ENCODE measurements at places on chromosomes 7 and 10.
A peak's percentile ranks its signal among the peaks of the same experiment; 100 is the strongest.

DNA sequence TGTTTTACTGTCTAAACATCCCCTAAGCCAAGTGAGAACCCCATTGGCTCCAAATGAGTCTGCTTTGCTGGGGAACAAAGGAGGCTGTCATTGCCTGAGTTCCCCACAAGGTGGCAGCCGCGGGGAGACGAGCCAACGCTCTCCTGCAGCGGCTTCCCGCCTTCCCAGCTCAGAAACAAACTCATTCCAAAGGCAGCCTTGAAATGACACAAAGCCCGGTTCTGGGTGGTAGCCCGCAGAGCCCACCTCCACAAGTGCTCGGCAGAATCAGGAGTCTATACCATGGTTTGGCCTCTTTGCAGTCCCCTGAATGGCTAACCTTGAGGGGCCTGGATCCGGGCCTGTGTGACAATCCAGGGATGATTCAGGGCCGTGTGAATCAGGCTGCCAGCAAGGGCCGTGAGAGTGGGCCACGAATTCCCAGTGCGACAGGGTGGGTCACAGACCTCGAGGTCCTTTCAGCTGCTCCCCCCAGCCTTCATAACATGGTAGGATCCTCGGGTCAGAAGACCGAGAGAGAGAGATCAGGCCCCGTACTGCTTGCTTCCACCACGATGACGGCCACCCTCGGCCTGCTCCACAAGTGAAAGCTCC lies 79.7 kb downstream of the DLG5 start:
- peak; percentile 67 for DNase-seq

DNA sequence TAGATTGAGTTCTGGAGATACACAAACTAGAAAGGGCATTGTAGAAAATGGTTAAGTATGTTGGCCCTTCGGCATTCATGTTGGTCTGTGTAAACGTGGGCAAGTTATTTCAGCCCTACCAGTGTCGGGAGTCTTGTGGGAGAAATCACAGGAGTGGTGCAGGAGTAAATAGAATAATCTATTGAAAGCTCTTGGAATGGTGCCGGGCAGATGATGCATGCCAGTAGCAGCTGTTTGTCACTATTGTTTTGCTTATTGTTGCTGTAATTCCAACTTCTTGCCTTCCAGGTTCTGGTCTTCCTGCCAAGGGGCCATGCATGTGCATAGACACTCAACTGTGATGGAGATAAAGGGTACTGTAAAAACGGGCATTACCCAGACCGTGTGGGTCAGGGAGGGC lies 259.4 kb downstream of the CAMK1D start:
- DNase-seq, result no peak

- no peak for DNase-seq
Observed at GRCh38 chr7:3119963-3120362, 76.3 kb upstream of the CARD11 start.

DNA sequence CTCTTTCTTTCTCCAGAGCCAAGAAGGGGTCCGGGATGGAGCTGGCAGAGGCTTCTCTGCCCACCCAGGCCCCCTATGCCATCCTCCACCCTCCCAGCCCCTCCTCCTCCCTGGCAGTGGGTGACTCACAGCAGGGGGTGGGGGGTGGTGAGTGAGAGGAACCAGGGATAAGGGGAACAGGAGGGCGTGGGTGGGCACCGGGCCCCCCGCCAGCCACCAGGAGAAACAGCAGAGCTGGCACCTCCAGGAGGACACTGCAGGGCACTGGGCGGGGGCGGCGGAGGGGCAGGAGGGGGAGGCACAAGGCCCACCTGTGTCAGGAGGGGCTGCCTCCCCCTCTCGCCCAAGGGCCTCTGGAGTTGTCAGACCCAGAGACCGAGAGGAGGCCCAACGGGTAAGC lies 56.0 kb downstream of the CAMK2B start:
- DNase-seq, result no peak

DNA sequence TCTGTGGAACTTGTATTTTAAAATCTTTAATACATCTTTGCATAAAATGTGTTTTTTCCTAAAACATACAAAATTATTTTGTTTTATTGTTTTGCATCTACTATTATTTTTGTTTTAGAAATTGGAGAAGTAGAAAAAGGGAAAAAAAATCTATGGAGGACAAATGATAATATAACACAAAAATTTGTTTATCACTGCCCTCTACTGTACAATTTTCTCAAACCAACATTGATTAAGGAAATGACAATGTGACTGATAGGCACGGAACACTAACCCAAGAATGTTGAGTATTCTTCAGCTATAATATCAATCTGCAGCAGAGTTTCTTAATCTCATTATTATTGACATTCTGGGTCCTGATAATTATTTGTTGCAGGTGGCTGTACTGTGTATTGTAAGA lies 9.5 kb upstream of the ING3 start:
- no peak for DNase-seq

Data from fibroblast of skin of abdomen (primary cell).